ENCODE measurements at places on chromosomes 12 and 14. TPM values are rescaled to one million over a fixed set of nuclear protein-coding genes. Genes with fewer than 3 reads are reported as not detected.

TAS2R14 gene
- total RNA-seq: 1.8 TPM

DNA sequence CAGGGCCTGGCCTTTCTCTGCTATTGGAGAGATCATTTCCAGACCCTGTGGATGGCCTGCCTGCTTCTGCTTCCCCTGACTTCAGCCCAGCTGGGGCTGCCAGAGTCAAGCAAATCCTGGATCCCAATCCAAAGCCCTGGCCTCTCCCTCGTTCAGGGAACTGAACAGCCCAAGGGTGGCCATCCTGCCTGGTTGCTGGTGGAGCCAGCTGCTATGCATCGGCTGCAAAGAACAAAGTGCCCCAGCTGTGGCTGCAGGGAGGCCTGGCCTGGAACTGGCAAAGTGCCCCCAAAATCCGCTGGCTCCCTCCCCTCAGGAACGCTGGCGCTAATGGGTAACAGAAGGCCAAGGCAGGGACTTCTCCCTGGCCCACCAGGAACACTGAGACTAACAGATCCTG is 56.4 kb downstream of the LRRC74A start:
- no peak for DNase-seq

DNA sequence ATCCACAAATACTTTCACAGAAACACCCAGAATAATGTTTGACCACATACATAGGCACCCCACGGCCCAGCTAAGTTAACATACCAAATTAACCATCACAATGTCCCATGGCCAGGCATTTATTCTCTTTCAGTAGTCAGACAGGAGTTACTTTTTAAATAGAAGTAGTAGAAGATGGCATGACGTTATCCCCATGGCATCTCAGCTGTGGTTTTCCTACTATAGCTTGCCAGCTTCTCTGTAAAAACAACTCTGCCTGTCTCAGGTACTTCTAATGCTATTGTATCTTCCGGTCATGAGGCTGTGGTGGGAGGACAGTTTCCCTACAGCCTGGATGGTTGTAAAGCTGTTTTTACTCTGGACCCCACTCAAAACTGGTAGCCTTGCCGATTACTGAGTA is 19.3 kb downstream of the CTSG start:
- no peak for DNase-seq

GRCh38 chr14:61730756-61731373 is 31.4 kb upstream of the SNAPC1 start:
- DNase-seq: no peak

CISTR gene
- total RNA-seq: not detected

DNA sequence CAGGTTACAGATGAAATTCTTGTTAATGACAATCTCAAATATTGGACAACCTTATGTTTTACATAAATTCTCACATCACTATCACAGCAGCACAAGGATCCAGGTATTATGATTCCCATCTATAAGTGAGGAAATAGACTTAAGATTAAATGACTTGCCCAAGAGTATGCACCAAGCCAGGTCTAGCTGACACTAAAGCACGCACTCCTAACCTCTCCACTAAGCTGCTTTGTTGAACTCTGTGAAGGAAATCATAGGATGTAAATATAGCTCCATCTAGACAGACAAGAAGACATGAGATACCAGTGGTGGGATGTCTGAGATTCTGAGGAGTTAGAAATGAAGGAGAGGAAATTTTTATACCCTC is 87.9 kb downstream of the PHLDA1 start:
- no peak for DNase-seq

DNA sequence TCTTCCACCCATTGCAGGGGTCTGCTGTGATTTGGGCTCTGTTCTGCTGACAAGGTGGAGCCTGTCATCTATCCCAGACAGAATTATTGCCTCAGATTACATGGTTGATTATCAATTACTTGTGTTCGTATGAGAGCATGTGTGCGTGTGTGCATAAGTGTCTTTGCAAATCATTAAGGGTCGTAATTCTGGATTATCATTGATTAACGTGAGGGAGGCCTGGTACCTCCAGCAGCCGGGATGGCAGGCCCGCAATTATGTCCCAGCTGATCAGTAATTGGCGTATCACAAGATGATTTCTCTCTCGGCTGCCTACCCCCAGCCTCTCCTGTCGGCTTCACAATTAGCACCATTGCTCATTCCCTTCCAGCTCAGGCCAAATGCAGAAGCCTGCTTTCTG is 29.6 kb upstream of the IRF2BPL start:
- DNase-seq: no peak

- no peak for DNase-seq
Measured at GRCh38 chr14:68819260-68819691, 26.4 kb upstream of the ZFP36L1 start.

CELA1 gene
- not detected for total RNA-seq

DNA sequence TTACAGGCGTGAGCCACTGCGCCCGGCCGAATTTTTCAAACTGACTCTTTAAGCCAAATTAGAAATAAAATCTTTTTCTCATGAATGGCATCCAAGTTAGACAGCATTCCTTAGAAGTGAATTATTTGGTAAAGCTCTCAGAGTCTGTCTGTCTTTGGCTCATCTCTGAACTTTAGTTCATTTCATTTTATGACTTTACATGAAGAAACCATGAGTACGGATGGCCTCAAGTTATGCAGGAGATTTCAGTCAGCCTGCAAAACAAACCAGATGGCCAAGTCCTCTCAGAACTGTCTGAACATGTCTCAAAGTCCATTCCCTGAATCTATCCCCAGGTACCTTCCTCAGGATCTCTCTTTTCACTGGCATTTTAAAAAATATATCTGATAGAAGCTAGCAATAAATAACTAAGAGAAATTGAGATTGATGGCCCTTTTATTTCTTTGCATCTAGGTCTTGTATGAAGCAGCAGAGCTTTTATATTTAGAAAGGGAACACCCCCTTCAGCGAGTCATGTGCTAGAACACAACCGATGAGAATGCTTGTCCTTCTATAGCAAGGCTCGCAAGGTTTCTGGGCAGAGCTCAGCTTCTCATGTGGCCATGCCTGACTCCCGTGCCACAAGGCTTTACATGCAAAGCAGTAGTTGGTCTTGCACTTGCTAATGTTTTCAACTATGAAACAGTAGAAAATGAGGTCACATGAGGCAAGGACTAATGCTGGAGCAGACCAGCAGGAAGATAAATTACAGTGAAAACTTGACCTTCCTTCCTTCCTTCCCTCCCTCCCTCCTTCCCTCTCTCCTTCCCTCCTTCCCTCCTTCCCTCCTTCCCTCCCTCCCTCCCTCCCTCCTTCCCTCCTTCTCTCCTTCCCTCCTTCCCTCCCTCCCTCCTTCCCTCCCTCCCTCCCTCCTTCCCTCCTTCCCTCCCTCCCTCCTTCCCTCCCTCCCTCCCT is 125.0 kb downstream of the AKAP6 start:
- DNase-seq: no peak

GRCh38 chr12:19338405-19338804 is 100.9 kb upstream of the AEBP2 start:
- no peak for DNase-seq

DNA sequence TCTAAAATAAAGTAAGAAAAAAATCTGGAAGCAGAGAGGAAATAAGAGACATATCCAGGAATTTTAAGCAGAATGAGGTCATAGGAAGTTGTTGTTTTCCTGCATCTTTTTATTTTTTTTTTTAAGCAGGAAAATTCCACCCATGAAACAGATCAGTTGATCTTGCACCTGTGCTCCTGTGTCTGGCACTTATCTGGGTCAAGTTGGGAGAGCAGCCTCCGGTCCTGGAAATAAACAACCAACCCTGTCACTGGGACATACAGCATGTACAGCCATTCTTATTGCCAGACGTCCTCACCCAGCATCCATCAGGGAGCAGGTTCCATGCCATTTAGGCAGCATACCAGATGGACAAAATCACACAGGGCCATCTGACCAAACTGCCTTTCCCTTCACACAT is 266.0 kb upstream of the BTG1 start:
- no peak for DNase-seq

All from activated CD8-positive, alpha-beta memory T cell treated with anti-CD3 and anti-CD28 coated beads, Interleukin-2, amount 10 ng/mL, durations not matched to agents 7 days and 5 days (primary cell).